ENCODE measurements at places on chromosomes 1 and 21.

GRCh38 chr1:92343061-92343460 lies 44.2 kb downstream of the RPAP2 start:
- DNase-seq: no peak

DNA sequence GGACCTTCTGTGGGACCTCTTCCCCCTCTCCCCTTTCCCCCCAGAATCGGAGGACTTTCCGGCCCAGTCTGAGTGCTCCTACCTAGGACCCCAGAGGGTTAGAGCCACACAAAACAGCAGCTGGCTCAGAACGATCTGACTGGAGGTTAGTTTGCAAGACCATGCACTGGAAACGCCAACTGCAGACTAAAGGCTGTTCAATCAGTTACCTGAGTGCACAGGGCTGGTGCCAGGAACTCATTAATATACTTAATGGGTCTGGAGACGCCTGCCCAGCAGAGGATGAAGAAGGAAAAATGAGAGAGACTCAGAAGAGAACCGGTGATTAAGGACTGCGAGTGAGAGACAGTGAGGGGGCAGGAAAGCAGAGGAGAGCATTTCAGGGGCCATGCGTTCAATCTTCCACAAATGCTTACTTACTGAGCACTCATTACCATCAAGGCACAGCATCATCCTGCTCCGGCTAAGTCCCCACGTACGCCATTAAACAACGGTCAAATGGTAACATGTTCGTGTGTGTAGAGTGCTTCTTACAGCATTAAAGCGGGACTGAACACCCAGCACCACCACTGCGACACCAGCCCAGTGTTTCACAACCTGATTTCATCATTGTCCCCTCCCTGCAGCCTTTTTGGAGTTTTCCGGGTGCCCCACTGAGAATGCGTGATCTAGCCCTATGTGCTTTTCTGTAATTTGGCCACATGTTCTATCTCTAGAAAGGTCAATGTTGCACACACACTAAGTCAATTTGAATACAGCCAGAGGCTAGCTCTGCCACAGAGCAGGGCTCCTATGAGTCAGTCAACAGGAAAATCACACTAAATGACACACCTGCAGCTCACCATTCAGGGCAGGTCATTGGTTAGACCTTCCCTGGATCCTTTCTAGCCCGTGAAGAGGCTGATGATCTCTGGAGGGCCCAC lies 7.6 kb downstream of the ENO1 start:
- DNase-seq: no peak

DNA sequence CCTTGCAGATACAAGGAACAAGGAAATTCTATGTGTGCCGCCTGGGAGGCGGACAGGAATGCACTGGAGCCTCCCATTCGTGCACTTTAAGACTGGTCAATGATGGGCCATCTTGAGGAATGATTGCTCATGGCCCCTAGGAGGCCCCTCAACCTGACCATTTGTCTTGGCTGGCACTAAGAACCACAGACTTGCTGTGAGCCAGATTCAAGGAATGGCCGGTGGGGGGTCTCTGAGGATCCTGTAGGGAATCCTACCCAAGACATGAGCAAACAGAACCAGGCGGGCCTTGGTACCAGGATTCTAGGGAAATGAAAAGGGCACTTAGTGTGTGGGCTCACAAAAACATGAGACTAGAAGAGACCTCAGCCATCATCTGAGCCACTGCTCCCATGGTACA lies 28.1 kb upstream of the GOLT1A start:
- no peak for DNase-seq

- peak; percentile 28 for DNase-seq
Measured at GRCh38 chr1:41661428-41662060, 177.1 kb upstream of the EDN2 start.

DNA sequence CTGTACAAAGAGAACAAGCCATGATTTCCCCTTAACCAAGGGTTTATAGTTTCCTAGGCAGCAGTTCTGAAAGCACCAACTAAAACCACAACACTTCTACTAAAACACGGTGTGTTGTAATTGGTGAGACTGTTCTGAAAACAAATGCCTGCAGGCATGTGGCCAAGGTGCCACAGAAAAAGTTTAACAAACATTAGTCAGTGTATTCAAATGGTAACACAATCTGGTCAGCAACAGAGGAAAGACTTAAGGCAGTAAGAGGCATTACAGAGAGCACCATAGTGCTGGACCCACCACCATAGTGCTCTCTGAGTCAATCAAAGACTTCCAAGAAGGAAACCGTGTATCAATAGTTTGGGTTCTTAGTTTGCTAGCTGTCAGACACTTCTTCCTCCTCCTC lies 16.7 kb downstream of the SNIP1 start:
- DNase-seq: no peak

- DNase-seq: no peak
Measured at GRCh38 chr1:43639976-43640794, 9.8 kb upstream of the KDM4A start.

- no peak for DNase-seq
Measured at GRCh38 chr1:209597499-209597898, 14.0 kb downstream of the CAMK1G start.

DNA sequence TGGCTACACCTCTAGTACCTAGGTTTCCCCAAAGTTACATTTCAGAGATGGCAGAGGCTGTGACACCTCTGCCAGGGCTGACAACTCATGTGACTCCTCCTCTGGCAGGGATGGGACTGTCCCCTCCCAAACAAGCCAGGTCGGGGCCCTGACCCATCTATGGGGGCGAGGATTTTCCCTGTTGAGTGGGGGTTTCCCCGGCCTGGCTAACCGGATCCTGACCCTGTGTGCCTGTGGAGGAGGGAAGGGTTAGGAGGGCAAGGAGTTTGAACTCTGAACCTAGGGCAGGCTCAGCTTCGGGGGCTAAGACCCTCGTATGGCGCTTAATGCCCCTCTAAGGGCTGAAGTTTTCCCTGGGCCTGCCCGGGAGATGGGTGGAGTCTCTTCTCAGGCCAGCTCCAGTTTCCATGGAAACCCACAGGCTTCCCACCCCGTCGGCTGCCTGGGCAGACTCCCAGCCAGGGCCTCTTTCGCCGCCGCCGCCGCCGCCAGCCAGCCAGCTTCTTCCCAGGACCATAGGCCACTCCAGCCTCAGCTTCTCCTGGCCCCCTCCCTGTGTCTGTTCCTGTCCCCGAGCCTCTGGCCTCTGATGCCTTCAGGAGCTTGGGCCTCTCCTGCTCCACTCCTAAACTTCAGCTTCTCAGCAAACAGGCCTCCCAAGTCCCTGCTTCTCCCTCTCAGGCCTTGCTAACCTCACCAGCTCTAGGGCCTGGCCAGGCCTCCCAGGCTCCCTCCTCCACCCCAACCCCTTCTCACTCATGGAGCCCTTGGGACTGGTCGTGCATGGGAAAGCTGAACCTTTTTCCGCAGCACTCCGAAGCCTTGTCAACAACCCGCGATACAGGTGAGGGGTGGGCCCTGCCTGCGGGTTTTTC lies at the start of gene BTBD19:
Gene BTBD19, plus strand, starts transcription at position 461 of the 875 bp plus-strand sequence. Its CDS starts 298 bp downstream, at position 759.
- peak; percentile 36 for DNase-seq

- DNase-seq: no peak
Measured at GRCh38 chr21:39115576-39116235, 67.5 kb downstream of the PSMG1 start.

GRCh38 chr1:166843769-166844596 lies 4.7 kb downstream of the POGK start:
- no peak for DNase-seq

- DNase-seq: no peak
Measured at GRCh38 chr1:5976726-5977493, 15.3 kb downstream of the NPHP4 start.

GRCh38 chr1:13820055-13820454 lies 120.1 kb downstream of the PRDM2 start:
- no peak for DNase-seq

DNA sequence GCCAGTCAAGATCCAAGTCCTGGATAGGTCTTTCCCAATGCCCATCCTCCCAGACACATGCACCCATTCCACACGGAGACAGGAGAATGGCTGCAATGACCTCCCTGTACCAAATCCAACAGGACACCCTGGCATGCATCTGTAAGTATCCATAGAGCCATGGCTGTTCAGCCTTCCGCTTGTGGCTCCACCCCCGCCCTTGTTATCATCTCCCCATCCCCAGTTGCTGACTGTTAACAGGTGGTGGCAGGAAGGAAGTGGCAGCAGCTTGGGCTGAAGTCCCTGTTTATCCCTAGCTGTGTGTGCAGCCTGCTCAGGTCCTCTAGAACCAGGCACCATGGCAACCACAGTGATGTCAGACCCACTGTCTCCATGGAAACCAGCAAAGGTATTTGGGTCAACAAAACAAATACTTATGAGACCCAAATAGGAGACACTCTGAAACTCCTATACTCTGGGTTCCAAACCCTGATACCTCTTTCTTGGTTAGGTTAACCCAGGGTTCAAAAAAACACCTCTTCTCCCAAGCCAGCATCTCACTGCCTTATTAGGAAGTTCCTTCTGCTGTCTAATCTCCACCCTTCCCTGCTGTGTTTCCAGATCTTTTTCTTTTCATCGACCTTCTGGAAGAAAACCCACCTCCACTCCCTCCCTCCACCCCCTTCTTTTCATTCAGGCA lies 721 bp downstream of the PBXIP1 start:
- DNase-seq: no peak

DNA sequence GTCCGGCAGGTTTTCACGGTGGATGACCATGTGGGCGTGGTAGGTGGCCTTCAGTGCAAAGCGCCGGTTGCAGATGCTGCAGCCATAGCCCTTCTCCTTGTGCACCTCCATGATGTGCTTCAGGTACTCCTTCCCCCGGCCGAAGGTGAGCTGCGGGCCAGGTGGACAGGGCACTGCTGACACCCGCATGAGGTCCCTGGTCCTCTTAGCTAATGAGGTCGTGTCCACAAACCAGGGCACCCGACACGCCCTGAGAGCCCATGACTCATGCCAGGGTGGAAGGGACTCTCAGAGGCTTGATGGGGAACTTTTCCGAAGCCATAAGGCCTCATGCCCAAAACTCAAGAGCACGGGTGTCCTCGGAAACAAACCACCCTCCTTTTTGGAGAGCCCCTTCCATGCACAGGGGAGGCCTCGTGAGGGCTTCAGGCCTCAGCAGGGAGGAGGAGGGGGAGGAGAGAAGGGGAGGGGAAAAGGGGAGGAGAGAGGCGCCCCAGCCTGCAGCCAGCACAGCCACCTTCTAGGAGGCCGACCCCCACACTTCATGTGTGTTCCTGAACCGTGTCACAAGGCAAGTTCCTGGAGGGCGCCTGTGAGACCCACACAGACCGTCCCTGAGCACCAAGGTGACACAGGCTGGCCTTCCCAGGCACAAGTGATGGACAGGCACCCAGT lies 54.4 kb upstream of the RIPK4 start:
- no peak for DNase-seq

DNA sequence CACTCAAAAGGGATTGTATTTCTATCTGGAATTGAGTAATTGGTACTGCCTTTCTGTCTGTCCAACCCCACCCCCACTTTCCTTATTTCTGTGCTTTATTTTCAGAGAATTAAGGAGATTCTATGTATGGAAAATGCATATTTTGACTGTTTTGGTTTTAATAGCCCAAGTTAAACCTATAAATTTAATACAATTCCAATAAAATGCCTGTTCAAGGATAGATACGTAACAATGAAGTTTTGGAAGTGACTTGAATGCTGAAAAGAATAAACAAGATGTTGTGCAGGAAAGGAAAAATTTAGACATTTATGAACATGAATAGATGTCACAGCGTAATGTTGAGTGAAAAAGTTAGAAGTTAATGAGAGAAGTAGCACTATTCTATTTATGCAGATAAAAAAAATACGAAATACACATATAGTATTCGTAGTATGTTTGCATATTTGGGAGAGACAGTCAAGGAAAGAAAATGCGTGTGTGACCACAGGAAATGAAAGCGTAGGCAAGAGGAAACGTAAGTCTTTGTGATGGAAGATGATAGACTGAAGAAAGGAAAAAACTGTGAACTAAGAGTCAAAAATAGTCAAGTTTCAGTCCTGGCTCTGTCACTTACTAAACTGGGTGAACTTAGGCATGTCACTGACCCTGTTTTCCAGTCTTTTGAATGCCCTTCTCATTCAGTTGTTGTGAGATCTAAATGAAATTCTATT lies 62.1 kb downstream of the MEF2D start:
- no peak for DNase-seq

GRCh38 chr1:36269408-36269838 lies 36.7 kb upstream of the SH3D21 start:
- no peak for DNase-seq

GRCh38 chr1:47696404-47696736 lies 258.5 kb downstream of the FOXD2 start:
- DNase-seq: no peak

DNA sequence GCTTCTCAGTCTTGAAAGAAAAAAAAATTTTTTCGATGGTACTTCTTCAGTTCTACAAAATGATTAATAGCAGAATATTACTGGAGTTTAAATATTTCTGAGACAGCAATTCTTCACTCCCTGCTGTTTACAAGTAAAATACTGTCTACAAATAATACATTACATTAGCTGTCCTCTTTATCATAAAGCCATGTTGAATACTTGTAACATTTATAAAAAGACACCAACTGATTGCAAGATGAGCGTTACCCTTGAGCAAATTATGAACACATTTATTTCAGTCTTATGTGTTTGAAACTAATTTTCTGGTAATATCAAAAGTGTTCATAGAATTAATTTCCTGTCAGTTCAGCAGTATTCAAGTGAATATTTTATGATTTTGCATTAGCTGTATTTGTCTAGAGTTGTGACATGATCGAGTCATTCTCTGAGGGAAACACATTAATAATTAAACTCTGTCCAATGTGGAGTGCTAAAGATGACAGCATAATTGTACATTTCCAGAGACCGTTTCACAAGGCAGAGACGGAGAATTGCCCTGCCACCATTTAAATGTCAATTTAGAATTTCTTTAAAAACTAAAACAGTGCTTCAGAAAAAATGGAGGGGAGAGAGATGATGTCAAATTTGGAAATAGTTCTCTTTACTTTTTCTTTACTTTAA lies 1359.0 kb upstream of the ADGRL4 start:
- no peak for DNase-seq

- DNase-seq: no peak
Measured at GRCh38 chr1:94004924-94005323, 95.7 kb upstream of the GCLM start.

DNA sequence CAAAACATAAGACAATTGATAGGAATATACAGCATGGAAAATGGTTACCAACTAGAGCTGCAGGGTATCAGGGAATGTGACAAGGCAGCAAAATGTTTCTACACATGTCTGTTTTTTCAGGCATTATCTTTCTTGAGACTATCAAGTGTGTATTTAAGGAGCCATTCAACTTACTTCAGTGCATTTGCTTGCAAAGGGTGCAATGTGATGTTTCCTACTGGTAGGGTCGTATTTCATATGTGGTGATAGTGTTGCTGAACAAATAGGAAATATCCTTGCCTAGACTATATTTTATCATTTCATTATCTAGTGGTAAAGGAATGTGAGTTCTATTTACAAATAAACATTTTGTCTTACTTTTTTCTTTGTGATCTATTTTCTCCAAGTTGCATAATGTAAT lies 42.4 kb downstream of the PTPRC start:
- no peak for DNase-seq
